ENCODE measurements at places on chromosomes 5 and 9.

- no peak for DNase-seq
These were observed 117.6 kb upstream of the ANKRD55 start for GRCh38 chr5:56350597-56351170.

- no peak for DNase-seq
These were observed 8.5 kb downstream of the GRHPR start for GRCh38 chr9:37430841-37431597.

DNA sequence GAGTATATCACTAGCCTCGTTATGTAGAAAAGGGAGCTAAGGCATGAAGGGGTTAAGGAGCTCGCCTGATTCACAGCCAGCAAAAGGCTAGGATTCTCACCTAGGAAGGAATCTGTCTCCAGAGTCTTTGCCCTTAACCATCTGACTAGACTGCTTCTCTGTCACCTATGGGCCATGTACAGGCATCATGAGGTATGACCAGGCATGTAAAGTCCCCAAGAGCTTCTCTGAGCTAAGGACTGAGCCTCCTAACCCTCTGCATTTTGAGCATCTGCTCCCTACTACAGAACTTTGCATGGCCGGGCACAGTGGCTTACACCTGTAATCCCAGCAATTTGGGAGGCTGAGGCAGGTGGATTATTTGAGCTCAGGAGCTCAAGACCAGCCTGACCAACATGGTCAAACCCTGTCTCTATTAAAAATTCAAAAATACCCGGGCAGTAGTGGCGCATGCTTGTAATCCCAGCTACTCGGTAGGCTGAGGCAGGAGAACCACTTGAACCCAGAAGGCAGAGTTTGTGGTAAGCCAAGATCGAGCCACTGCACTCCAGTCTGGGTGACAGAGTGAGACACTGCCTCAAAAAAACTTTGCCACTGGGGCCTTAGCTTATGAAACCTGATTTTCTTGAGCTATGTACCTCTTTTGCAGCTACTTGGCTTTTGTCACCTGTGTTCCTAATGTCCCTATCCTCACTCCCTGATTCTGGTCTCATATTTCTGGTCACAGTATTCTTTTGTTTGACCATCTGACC lies 33.2 kb upstream of the IL7R start:
- no peak for DNase-seq

DNA sequence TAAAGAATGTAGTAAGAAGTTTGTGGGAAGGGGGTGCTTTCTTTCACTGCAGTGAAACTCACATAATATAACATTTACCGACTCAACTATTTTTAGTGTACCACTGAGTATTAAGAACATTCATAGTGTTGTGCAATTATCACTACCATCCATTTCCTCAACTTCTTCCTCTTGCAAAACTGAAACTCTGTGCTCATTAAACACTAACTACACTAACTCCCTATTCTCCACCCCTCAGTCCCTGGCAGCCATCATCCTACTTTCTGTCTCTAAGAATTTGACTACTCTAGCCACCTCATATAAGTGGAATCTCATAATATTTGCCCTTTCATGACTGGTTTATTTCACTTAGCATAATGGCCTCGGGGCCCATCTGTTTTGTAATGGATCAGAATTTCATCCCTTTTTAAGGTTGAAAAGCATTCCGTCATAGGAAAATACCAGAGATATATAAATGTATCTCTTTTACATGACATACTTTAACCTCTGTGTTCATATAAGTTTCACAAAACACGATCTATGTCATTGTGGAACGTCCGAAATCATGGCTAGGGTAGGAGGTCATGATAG lies 56.3 kb upstream of the DIRAS2 start:
- DNase-seq, result no peak

GRCh38 chr5:172255444-172255843 lies 28.1 kb downstream of the UBTD2 start:
- DNase-seq, result no peak

- DNase-seq, result no peak
These were observed at the start of gene NME5 for GRCh38 chr5:138138949-138139780. TSS of gene NME5 (minus strand) at chr5:138139428. CDS start at chr5:138138780, 648 bp downstream.

- no peak for DNase-seq
These were observed 17.7 kb downstream of the TTLL11 start for GRCh38 chr9:122075135-122076030.

DNA sequence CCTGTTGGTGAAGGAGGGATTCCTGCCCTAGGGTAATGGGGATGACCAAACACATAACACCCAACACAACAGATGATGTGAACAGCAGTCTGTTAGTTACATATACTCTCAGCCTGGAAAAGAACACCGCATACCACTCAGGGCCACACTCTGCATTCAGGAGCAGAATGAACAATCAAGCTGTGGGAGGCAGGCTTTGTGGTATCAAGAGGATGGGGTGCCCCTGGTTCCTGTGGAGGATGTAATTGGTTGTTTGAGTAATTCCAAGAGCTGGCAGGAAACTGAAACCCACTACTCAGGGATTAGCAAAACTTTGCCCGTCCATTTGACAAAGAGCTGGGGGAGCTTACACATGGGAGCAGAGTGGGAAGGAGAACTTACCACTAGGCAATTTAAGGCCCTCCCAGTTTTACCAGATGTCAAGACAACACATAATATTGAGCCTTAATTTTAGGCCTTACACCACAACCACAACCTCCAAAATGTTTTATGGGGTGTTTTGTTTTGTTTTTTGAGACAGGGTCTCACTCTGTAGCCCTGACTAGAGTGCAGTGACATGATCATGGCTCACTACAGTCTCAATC lies 15.6 kb upstream of the PRKAA1 start:
- no peak for DNase-seq

DNA sequence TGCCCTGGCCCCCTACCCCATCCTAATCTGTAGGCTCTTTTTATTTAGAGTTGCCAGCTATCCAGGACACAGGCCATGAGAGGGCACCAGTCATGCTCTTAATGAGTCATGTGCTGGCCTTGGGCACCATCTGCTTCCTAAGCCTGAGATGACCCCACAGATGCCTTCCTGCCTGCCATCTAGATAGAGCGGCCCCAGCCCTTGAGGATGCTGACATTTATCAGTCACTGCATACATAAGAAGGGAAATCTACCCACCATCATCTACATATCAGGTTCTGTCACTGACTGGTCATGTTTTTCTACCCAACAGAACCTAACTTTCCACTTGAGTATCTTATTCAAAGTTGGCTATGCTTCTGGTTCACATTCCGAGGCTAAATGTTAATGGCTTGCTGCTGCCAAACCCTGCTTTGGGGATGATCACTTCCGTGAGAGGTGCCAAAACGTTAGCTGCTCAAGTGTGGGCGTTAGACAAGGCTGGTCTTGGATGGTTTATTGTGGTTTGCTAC lies 49.9 kb upstream of the TTC23L start:
- no peak for DNase-seq

GRCh38 chr9:126875756-126876510 lies 15.5 kb downstream of the ZBTB34 start:
- DNase-seq, result no peak

GRCh38 chr9:105475302-105475701 lies 27.5 kb downstream of the FSD1L start:
- DNase-seq, result no peak

DNA sequence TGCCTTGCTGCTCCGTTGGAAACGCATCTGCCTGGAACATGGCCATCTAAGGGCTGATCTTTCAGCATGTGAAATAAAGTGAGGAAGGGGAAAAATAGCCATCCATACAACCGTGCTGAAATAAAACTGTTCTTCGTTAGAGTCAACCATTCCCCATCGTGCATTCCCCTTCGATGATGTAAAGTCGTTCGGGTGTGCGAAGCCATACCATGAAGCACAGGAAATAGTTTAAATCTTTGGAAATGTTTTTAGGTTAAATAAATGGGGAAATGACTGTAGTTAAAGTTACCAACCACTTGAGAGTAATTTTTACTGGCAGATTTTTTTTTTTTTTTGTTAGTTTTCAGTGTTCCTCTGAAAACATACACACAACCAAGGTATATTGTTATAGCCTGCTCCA lies 302.5 kb downstream of the SH3GL2 start:
- no peak for DNase-seq

DNA sequence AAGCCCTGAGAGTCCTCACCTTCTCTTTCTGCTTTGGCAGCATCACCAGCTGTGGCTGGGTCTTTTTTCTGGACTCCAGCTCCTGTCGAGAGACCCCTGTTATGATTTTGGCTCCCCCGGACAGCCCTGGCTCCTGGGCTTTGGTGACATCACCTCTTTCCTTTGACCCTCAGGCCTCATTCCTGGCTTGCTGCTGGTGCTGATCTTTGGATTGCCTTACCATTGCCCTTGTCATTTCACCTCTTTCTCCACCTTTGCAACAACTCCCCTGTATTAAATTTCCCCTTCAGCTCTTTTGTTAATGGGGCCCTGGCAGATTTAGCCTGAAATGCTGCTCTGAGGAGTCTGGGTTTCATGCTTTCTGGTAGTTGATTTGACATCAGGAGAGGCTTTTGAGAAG lies 322.8 kb downstream of the ZSWIM6 start:
- DNase-seq, result no peak

GRCh38 chr9:130268521-130269211 lies 3.1 kb downstream of the HMCN2 start:
- DNase-seq, result no peak

- no peak for DNase-seq
These were observed 138.9 kb downstream of the RGS3 start for GRCh38 chr9:113602126-113603047.

GRCh38 chr5:108467563-108467962 lies 85.7 kb upstream of the FBXL17 start:
- DNase-seq, result no peak

DNA sequence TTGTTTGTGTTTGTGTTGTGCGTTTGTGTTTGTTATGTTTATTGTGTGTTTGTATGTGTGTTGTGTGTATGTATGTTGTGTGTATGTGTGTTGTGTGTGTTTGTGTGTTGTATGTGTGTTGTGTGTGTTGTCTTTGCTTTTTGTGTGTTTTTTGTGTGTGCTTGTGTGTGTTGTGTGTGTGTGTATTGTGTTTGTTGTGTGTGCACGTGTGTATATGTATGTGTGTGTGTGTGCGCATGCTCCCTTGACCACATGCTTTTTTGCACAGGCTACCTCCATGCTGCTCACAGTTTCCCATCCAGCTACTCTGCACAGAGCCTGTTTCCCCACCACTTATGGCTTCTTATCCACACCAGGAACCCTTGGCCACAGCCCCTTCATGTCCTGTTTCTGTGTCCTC lies 720.0 kb upstream of the ADAMTS16 start:
- no peak for DNase-seq

DNA sequence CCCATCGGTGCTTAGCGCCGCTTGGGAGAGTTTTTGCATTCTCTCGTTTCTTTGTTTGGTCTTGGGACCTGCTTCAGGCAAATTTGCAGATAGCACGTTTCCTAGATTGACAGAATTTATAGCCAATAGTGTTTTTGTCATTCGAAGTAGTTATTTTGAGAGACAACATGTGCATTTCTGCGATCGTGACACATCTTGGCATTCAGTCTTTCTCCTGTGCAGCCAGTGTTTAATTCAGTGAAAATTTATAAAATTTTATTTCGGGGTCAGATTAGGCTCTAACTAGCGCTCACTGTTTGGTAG lies 830 bp downstream of the PRRC1 start:
- DNase-seq, result no peak

DNA sequence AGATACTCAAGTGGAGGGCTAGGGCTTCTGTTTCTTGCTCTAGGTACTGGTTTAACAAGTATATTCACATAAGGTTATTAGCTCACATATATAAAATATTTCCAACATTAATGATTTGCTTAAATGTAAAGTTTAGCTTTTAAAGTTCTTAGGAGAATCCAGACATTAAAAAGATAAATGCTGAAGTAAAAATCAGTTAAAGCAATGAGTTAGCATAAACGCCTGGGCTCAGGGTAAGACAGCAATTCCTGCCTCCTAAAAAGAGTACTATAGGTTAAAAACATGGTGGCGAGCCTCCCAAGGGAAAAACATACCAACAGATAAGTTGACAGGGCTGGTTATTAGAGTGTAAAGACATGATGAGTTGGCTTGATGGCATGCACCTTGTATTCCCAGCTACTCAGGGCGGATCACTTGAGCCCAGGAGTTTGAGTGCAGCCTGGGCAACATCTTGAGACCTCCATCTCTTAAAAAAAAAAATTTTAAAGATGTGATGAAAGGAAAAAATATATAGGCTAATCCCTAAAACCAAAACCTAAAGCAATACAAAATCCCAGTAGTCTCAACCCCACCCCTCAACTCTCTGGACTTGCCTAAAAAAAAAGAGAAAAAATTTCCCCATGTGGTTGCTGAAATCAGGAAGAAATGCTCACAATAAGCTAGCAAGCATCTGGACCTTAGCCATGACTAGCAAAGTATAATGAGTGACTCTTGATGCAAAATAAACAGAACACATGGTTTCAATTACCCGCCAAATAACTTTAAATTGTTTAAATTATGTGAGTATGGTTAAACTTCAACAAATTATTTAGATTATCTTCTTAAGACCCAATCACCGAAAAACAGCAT lies 3.6 kb downstream of the GOLPH3 start:
- DNase-seq, result no peak

GRCh38 chr5:147752033-147752432 lies 30.5 kb downstream of the JAKMIP2 start:
- DNase-seq, result no peak

DNA sequence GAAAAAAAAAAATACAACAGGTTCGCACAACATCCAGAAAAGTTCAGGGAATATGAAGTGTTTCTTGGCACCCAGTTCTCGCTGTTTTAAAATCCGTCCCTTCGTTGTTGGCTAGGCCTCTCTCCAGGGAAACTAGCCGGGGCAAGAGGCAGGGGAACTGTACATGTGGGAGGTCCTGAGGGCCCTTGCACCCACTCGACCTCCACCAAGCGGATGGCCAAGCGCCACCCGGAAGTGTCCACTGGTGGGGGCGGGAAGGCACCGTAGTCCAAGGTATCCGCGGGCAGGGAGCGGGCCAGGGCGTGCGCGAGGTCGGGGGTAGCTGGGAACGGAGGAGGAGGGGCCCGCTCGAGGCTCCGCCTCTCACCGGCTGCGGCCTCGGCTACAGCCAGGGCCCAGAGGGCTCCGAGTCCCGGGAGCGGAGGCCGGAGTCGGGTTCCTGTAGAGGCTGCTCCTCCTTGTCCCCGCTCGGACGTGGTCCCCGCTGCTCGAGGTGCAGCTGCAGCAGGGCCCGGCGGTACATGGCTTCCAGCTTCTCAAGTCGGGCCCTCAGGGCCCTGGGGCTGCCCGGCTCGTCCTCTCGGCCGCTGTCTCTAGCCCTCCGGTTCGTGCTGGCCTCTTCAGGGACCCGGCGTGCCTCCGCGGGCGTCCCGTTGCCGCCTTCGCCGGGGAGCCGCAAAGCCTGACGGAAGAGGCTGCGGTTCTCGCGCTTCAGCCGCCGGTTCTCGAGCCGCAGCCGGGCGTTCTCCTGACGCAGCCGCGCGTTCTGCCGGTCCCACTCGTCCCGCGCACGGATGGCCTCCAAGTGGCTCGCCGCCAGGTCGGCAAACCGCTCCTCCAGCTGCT lies 720 bp downstream of the TUSC1 start:
- DNase-seq, result no peak

- DNase-seq, result no peak
These were observed 160.2 kb downstream of the SH3GL2 start for GRCh38 chr9:17739022-17739421.

GRCh38 chr5:83551821-83552220 lies 80.3 kb downstream of the VCAN start:
- no peak for DNase-seq

DNA sequence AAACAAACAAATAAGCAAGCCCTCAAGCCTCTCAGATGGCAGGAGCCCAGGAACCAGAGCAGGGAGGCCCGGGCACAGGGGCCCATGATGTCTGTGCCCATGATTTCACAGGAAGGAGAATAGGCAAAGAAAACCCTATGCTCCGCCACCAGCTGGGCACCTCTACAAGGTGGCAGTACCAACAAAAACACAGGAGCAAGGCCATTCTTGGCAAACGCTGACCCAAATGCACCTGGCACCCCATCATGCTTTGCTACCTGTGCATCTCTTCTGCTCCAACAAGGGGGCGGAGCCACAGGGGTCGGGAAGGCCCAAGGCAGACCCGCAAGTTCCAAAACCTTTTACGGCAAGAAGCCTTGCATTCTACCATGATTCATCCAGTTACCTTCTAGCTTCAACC lies 3.1 kb downstream of the BRD3 start:
- no peak for DNase-seq

All from NCI-H187 treated with DMSO at 0.1 percent for 48 hours (cell line).